ENCODE measurements at places on chromosomes 13 and 19.

DNA sequence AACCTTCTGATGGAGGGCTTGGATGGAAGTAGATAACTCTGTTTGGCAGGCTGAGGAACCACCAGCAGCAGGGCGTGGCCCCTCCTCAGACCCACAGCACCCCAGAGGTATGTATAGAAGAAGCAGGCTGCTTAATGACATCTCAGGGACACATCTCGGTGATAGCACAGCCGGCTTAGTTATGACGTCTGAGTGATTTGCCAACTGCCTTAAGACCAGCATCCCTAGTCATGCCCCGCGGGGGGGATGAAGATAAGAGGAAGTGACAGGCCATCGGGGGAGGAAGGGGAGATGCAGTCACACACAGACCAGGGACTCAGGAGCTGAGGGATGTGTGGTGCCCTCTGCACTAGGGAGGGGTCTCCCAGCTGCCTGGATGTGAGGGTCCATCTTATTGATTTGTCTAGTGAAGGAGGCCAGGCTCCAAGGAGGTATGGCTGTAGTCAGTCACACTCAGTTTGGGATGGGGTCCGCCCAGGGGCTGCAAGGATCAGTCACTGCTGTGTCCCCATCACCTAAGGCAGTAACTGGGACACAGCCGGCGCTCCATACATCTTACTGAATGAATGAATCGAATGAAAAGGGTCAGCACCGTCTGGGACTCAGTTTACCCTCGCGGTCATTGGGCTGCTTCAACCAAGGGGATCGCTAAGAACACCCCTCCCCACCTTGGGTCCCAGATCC, 19.2 kb upstream of the ERCC1 start:
- DNase-seq, result peak; percentile 38

DNA sequence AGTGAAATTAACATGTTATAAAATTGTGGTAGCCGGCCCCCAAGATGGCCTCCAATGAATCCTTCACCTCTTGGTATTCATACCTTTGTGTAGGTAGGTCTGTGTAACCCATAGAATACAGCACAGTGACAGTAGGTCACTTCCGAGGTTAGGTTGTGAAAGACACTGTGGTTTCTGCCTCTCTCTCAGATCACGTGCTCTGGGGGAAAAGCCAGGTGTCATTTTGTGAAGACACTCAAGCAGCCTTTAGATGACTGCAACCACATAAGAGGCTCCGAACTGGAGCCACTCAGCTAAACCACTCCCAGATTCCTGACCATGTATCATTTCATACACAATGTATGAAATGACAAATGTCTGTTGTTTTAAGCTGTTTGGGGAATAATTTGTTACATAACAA, 9.8 kb upstream of the USPL1 start:
- DNase-seq, result no peak

GRCh38 chr19:19578252-19578651, 40.2 kb downstream of the CILP2 start:
- no peak for DNase-seq

- DNase-seq, result no peak
Observed at GRCh38 chr13:39134574-39134973, 96.3 kb downstream of the NHLRC3 start.

GRCh38 chr19:52214241-52214640, 24.4 kb downstream of the PPP2R1A start:
- no peak for DNase-seq

DNA sequence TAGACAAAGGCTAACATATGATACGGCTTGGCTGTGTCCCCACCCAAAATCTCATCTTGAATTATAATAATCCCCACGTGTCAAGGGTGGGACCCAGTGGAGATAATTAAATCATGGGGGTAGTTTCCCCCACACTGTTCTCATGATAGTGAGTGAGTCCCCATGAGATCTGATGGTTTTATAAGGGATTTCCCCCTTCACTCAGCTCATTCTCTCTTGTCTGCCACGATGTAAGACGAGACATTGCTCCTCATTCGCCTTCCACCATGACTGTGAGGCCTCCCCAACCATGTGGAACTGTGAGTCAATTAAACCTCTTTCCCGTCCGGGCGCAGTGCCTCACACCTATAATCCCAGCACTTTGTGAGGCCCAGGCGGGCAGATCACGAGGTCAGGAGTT, 143.5 kb downstream of the RXFP2 start:
- DNase-seq, result no peak

GRCh38 chr19:39913682-39914333, 20.6 kb downstream of the FCGBP start:
- DNase-seq, result no peak

- no peak for DNase-seq
Observed at GRCh38 chr19:28737021-28737895, 475.7 kb downstream of the UQCRFS1 start.

- DNase-seq, result no peak
Observed at GRCh38 chr19:1317274-1318003, 31.8 kb downstream of the EFNA2 start.

GRCh38 chr19:46451352-46451751, 20.0 kb downstream of the PNMA8A start:
- DNase-seq, result no peak

- no peak for DNase-seq
Observed at GRCh38 chr19:19751846-19752245, 18.9 kb upstream of the ZNF14 start.

- no peak for DNase-seq
Observed at GRCh38 chr13:21324803-21325202, 134.3 kb downstream of the ZDHHC20 start.

GRCh38 chr19:10006335-10006708, 4.0 kb downstream of the COL5A3 start:
- no peak for DNase-seq

GRCh38 chr19:29303069-29303718, 90.2 kb upstream of the UQCRFS1 start:
- DNase-seq, result no peak

DNA sequence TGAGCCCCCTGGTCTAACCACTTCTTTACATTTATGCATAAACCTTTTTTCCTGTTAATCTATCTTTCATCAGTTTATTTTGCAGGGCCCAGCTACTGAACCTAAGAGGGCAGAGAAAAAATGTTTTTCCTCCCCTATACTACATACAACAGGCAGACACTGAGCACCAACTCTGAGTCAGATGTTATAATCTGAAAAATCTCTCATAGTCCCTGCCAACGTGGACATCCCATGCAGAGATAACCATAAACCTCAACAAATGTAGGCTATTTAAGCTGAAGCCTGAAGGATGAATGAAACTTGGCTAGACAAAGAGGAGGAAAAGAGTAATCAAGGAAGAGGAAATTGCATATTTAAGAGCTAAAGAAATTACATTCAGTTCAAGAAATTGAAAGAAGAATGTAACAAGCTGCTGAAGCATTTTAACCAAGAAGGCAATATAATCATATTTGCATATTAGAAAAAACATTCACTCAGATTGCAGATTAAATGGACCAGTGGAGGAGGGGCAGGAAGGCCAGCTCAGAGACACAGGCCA, 2.6 kb downstream of the NEK3 start:
- DNase-seq, result no peak

DNA sequence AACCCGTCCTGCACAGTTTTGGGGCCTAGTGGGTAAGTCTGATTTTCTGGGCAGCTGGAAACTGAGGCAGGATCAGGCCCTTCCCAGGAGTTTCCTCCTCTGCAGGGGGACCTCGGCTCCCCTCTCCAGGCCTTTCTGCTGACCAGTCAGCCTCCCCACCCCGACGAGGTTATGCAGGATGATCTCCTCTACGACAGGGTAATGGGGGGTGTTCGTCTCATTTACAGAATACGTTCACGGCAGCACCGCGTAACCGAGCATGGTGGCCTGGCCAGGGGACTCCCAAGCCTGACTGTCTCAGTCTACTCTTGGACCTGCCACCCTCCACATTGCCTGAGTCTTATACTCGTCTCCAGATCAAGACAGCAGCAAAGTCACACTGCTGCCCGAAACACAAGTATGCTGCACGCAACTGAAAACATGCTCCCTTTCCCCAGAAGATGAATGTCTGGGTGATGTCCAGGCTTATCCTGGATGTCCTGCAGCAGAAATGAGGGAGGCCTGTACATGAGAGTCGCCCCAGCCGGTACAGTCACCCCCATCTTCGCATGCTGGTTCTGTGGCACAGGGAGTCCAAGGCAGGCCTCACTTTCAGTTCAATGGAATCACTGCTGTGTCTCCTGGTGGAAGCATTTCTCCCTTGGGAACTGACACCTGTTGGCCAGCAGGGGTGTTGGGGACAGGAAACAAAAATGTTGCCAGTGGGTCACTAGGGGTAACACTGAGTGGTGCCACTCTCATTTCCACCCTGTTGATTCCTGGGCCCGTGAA, 120.8 kb downstream of the SOX1 start:
- no peak for DNase-seq

- peak; percentile 64 for DNase-seq
Observed at GRCh38 chr13:104571161-104571892, 1505.1 kb upstream of the SLC10A2 start.

DNA sequence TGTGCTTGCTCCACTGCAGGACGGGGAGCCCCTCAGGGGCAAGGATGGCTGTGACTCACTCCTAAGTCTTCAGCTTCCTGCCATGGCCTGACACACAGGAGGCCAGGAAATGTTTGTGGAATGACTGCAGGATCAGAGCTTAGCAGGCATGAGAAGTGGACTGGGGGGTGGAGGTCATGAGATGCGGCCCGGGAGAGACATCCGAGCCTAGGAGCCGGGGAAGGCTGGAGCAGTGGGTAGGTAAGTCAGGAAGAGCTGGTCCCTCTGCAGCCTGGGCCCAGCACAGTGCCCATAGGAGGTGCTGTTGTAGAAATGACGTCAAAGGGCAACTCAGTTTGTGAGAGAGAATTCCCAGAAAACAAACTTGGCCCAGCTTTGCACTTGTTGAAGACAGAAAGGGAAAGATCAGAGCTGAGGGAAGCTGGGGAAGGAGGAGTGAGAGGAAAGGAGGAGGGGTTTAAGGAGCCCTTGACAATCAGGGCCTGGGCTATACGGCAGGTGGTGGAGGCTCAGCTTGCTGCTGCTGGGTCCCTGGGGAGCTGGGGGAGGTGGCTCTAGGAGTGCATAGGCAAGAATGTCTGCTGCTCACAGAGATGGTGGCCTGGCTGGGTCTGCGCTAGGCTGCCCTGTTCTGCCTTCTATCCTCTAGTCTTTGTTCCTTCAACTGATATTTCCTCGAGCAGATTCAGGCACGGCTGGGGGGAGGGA, 18.5 kb downstream of the POU2F2 start:
- no peak for DNase-seq

- DNase-seq, result no peak
Observed at GRCh38 chr13:48436661-48437288, 23.9 kb upstream of the LPAR6 start.

GRCh38 chr19:51201712-51202111, 23.2 kb upstream of the CD33 start:
- DNase-seq, result no peak

- no peak for DNase-seq
Observed at GRCh38 chr13:30750036-30750435, 14.7 kb downstream of the ALOX5AP start.

- DNase-seq, result no peak
Observed at GRCh38 chr19:44740351-44740824, 8.1 kb upstream of the BCL3 start.

DNA sequence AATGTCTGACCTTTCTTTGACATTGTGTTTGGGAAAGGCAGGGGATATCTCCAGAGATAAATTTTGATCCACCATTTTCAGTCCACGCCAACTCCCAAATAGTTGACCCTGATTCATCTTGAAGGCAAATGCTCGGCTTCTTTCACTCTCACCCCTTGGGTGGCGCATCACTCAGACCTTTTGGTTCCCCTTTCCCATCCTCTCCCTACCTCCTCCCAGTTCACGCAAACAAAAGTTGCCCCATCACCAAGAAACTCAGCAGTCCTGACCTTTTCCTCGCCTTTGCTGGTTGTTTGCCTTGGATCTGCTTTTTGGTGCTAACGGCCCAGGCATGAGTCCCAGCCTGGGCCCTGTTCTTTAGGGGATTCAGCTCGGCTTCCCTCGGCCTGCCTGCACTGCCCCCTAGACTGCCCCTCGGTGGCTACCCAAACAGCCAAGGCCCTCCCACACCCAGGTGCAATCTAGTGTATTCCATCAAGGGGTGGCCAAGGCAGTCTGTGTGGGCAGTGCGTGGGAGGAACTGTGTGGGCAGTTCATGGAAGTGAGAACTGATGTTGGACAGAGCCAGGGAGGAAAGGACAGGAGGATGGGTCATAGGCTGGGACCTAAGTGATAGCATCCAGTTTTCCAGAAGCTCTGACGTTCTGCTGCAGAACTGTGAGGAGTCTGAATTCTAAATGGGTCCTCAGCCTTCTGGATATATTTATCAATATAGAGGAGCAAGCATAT, 255.7 kb downstream of the DLEU7 start:
- no peak for DNase-seq

- DNase-seq, result peak; percentile 78
Observed at GRCh38 chr19:41192574-41193429, at the start of gene CYP2S1. Gene CYP2S1 (plus strand): TSS chr19:41193219. CDS start chr19:41193265, 46 bp downstream.

- no peak for DNase-seq
Observed at GRCh38 chr13:73667756-73668155, 466.4 kb downstream of the KLF12 start.

DNA sequence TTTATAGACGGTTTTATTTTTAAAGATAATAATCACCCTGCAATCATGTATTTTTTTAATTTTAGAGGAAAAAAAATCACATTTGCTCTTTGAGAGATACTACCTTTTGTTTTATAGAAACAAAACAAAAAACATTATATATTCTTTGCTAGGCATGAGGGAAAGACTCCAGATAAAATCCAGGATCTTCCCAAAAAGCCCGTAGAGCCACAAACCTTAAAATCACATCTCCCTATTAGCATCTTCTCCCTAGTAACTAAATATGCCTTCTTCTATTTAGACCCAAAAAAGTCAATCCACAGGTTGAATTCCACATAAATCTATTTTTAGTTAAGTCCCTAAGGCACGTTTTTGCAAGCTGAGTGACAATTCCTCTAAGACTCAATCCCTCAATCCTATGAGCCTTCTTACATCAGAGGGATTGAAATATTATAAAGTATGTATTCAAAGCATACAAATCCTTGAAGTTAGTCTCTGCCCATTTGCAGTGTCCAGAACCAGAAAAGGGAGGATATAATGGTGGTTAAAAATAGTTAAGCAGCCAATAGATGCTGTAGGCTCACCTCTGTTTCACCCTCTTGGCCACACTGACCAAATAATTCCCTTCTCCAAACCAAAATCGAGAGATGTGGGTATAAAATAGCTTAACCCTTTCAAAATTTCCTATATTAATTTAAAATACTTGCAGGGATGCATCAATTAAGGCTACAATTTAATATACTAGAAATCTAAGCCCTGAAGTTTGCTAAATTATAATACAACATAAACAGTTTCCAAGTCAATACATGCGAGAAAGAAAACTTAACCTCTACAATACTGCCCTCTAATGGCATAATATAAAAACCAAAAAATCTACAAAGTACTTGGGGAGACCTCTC, 64.0 kb downstream of the SERP2 start:
- no peak for DNase-seq

GRCh38 chr19:48121909-48122371, 11.3 kb upstream of the PLA2G4C start:
- no peak for DNase-seq

DNA sequence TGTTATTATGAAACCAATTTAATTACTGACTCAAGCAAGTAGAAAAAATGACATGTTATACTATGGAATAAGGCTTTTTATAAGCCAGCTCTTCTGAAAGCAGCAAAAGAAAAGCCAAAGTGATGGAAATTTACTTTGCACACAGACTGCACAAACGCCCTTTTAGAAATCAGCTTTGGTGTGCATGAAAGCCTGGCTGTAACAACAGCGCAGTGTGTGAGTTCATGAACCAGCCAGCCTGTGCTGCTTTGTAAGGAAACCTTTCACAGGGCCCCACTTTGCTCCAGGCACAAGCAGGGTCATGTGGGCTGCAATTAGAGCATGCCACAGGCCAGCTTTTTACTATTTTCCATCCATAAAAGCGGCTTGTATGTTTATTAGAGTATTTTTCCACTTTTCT, 13.6 kb upstream of the IFT88 start:
- no peak for DNase-seq

Data from WTC11 (cell line).